Cardiac septum (tissue), 1 donor: ENCODE measurements at places on chromosomes 5 and 9. TPM values are rescaled to one million over a fixed set of nuclear protein-coding genes. Genes with fewer than 3 reads are reported as not detected.

DNA sequence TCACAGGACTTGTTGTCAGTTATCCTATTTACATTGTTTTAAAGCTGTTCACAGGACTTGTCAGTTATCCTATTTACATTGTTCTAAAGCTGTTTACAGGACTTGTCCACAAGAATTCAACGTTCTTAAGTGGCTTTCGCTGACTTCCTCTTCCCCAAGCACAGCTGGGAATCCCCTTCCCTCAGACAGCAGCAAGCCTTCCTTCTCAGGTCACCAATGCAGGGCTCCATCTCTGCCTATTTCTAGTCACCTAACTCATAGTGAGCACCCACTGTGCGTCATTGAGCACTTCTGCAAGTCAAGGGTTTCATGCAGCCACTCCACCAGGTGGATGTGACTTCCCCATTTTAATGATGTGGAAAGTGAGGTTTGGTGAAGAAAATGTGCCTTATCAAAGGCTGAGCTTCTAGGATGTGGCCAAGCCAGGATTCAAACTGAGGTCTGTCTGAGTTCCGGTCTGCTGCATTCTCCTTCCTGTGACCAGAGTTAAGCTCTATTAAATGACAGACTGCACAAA lies 109.8 kb upstream of the ZNF462 start:
- DNase-seq = no peak

GRCh38 chr5:143101121-143101520 lies 302.4 kb downstream of the NR3C1 start:
- DNase-seq = no peak

DNA sequence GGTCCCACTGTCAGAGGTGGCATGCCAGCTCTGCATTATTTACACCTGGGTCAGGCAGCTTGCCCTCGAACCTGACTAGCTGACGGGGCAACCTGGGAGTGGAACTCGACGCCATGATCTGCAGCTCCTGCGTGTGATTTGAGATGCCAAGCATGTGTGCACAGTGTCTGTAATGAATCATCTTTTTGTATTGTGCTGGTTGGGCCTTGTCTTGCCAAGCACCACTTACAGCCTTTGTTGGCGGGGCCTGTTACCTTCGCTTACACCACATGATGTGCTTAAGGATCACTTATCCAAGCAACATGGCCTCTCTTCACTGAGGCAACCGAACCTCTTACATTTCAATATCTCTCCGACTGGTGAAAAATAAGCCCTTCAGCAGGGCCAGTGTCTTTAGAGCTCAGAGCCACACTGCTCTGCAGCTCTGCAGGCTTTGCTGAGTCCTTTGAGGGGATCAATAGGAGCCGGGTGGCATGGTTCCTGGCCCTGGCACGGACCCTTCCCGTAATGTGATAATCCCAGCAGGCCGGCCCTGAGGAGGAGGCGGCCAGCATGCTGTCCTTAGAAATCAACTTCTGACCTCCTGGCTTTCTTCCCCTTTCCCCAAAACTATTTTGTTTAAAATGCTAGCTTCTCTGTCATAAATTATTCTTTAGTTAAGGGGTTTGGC lies 297.7 kb upstream of the CD180 start:
- DNase-seq = no peak

DNA sequence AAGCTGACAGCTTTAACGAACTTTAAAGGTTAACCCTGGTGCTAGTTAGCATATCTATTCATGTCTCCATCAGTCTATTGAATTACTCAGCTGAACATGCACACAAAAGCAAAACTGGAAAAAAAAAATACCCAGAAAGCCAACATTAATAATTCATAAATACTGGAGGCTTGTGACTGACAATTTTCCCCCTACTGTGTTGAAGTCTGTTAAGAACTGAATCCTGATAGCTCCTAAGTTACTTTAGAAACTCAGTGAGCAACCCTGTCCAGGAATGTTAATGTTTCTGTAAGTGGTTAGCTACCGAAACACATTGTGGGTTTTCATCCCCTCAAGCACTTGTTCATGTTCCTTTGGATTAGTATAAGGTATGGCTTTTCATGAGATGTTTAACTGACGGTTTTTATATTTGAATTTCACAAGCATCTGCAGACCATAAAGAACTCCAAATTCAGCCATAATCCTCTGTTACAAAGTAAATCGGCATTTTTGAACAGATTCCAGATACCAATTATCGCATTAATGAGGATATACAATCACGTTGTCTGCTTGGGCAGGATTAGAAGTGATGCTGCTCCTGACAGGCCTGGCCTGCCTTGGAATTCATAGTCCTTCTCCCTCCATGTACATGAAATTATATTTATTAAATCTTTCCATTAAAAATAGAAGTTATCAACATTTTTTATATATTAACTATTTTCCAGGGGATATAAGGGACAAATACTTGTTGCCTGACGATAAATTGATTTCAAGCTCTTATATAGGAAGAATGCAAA lies 331.2 kb downstream of the TLE4 start:
- DNase-seq = no peak

DNA sequence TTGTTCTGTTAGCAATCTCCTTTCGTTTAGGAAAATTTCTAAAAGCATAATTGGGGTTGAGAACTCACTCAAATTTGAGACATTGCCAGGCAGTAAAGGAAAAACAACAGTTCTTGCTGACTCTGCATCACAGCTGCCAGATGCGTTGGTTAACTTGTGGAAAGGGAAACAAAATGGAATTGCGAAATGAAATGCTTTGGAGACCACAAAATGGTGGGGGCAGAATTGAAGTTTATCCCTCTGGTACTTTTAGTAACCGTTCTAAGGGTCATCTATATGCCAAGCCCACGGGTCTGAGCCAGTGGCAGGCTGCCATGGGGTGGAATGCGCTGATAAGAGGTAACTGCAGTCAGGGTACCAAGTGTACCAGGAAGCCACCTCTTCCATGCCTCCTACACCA lies 28.6 kb upstream of the SELENOP start:
- no peak for DNase-seq

GRCh38 chr9:109258481-109259302 lies 62.2 kb downstream of the EPB41L4B start:
- no peak for DNase-seq

GRCh38 chr5:125558466-125558865 lies 812.0 kb upstream of the ZNF608 start:
- no peak for DNase-seq

- DNase-seq = no peak
These were observed 176.6 kb upstream of the SH3GL2 start for GRCh38 chr9:17402309-17402708.

- DNase-seq = no peak
These were observed 46.4 kb downstream of the PKD2L2 start for GRCh38 chr5:137935694-137936093.

GRCh38 chr5:77347435-77348098 lies 137.1 kb downstream of the PDE8B start:
- DNase-seq = no peak

DNA sequence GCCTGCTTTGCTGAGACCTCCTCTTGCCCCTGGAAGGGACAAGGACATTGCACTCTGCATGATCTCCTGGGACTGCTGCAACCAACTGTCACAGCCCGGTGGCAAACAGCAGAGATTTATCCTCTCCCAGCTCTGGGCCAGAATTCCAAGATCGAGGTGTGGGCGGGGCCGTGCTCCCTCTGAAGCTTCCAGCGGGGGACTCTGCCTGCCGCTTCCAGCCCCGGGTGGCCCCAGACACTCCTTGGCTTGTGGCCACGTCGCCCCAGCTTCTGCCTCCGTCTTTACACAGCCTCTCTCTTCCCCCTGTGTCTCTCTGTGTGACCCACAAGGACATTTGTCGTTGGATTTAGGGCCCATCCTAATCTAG lies 67.1 kb downstream of the COL5A1 start:
- no peak for DNase-seq

- DNase-seq = no peak
These were observed 49.7 kb downstream of the FAM81B start for GRCh38 chr5:95440825-95441224.

DNA sequence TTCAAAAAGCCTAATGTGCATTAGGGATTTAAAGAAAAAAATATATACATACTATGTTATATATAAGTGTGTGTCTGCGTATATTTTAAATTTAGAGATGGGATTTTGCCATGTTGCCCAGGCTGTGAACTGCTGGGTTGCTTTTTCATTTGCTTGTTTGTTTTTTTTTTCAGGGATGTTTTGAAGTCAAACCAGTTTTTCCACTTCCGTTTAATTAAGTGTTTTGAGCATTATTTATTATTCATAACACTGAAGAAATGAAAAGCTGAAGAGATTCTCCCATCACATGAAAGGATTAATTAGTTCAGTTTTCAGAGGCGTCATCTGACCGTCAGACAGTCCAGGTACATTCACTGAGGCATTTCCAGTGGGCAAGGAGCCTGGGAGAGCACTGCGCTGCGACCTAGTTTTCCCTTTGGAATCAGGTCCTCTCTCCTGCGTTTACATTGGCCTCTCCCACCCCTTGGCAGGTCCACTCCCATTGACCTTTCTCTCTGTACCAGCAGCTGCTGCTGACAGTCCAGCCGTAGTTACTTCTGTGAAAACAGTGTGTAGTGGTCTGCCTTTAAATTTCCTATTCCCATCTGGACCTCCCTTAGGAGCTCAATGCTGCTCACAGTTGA lies 26.0 kb downstream of the ARRDC3 start:
- no peak for DNase-seq

- DNase-seq = no peak
These were observed 30.6 kb upstream of the CTNNA1 start for GRCh38 chr5:138722544-138723177.

- no peak for DNase-seq
These were observed 726 bp upstream of the ADGRV1 start for GRCh38 chr5:90557871-90558270.

GRCh38 chr9:112446526-112446925 lies 40.1 kb upstream of the KIAA1958 start:
- no peak for DNase-seq

DNA sequence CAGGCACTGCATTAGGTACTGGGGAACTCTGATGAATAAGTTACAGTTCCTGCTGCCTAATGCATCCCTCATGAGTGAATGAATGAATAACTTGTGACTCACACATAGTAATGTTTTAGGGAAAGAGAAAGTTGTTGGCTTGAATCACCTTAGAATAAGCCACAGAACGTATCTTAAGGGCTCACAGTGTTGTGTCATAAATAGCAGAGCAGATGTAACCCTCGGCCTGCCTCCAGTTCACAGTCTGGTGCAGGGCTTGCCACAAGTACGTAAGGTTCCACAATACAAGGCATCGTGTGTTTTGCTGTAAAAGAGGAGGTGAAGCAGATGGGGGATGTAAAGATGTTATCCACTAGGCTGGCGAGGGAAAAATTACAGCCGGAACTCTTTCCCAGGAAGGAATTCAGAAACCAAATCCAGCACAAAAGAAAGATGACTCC lies 218.7 kb downstream of the TRPM3 start:
- no peak for DNase-seq

GRCh38 chr9:92185681-92186080 lies 70.5 kb upstream of the SPTLC1 start:
- no peak for DNase-seq

GRCh38 chr5:109347252-109347888 lies 62.4 kb downstream of the PJA2 start:
- DNase-seq = no peak

- DNase-seq = no peak
These were observed 814 bp downstream of the CCDC125 start for GRCh38 chr5:69331528-69332445.

DNA sequence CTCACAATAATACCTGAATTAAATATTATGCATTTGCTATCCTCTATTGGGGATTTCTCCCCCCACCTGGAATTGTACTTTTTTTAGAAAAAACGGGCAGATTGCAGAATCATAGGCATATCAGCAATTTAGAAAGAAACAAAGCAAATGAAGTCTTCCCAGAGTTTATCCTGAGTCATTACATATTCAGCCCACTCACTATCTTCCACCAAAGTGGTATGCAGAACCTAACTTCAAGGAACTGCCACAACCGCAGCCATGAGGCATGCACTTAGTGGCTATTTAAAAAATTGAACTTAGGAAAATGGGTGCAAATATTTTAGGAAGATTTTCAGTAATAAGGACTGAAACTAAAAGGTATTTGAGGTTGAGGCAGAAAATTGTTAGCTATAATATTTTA lies 48.6 kb downstream of the UBAP1 start:
- no peak for DNase-seq

GRCh38 chr9:37035648-37036370 lies 1.7 kb upstream of the PAX5 start:
- no peak for DNase-seq

DNA sequence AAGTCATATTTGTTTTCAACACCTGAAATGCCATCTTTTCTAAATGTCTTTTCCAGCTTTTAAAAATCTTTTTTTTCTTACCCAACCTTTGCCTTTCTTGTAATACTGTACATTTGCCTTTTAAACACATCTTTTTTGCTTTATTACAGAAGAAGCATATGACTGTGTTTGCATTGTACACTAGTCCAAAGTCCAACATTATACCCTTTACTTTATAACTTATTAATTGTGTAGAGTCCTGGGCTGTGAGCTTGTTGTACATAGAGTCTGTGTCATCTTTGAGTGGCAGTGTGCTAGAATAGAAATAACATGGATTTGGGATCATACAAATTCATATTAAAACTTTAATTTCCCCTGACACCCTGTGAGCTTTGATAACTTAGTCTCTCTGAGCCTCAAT lies 23.7 kb downstream of the CWC27 start:
- DNase-seq = no peak

DNA sequence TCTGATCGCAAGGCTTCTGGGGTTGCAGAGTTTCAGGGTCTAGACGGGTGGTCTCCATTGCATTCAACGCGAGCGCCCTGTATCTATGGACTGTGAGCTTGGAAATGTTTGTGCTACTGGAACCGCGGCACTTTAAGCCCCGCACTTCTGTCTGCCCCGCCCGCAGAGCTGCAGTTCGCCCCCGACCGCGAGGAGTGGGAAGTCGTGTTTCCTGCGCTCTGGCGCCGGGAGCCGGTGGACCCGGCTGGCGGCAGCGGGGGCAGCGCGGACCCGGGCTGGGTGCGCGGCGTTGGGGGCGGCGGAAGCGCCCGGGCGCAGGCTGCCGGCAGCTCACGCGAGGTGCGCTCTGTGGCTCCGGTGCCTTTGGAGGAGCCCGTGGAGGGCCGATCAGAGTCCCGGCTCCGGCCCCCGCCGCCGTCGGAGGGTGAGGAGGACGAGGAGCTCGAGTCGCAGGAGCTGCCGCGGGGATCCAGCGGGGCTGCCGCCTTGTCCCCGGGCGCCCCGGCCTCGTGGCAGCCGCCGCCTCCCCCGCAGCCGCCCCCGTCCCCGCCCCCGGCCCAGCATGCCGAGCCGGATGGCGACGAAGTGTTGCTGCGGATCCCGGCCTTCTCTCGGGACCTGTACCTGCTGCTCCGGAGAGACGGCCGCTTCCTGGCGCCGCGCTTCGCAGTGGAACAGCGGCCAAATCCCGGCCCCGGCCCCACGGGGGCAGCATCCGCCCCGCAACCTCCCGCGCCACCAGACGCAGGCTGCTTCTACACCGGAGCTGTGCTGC lies 1.0 kb downstream of the ADAMTS19 start:
- DNase-seq = no peak

The FGF1 gene
- total RNA-seq = 70.2 TPM

The IL13 gene
- total RNA-seq = not detected

The PCDHB15 gene
- total RNA-seq = 9.9 TPM

The SLC6A18 gene
- not detected for total RNA-seq

The GRIN3A gene
- total RNA-seq = 0.11 TPM

The ACTBL2 gene
- total RNA-seq = not detected

The F2R gene
- total RNA-seq = 33.5 TPM

The TRIM14 gene
- 1.8 TPM for total RNA-seq

The NKD2 gene
- 3.6 TPM for total RNA-seq

The PCDHGB7 gene
- 16.4 TPM for total RNA-seq

The DMGDH gene
- total RNA-seq = 0.86 TPM

The C9orf153 gene
- total RNA-seq = not detected

The F12 gene
- total RNA-seq = not detected

The CARTPT gene
- not detected for total RNA-seq

The S100Z gene
- not detected for total RNA-seq

The PFN3 gene
- total RNA-seq = not detected

The OTULINL gene
- 1.8 TPM for total RNA-seq

The PCDH1 gene
- 16.9 TPM for total RNA-seq
